ENCODE measurements at places on chromosomes 4 and X. TPM values are rescaled to one million over a fixed set of nuclear protein-coding genes. Genes with fewer than 3 reads are reported as not detected.

ZGRF1 gene
- total RNA-seq: 2.8 TPM

MTMR8 gene
- total RNA-seq: 0.32 TPM

GLRA2 gene
- total RNA-seq: not detected

PRDM8 gene
- 2.1 TPM for total RNA-seq

DCHS2 gene
- 0.09 TPM for total RNA-seq

CAPN6 gene
- total RNA-seq: not detected

ZCCHC13 gene
- total RNA-seq: not detected

Measured in bronchial smooth muscle cell (primary cell).